ENCODE measurements at places on chromosomes 16 and 17.

DNA sequence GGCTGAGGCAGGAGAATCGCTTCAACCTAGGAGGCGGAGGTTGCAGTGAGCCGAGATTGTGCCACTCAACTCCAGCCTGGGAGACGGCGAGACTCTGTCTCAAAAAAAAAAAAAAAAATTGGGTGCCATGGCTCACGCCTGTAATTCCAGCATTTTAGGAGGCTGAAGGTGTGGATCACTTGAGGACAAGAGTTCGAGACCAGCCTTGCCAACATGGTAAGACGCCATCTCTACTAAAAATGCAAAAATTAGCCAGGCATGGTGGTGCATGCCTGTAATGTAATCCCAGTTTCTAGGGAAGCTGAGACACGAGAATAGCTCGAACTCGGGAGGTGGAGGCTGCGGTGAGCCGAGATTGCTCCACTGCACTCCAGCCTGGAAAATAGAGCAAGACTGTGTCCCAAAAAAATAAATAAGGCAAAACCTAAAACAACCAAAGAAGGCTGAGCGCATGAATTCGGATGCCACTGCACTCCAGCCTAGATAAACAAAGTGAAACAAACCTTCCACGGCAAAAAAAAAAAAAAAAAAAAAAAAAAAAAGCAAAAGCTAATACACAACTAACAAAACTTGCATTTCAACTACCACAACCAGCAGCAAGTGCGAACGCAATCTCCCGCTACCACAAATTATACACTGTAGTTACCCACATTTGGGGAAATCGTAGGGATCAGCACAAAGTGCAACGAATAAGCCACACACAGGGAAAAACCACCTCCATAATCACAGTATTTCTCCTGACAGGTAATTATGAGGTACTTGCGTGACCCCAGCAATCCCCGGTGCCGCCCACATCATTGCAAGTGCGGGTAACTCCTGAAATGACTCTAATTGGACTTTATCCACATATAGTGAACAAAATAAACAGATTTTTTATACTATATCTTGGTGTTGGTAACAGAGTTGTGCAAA is 25.6 kb downstream of the TEX14 start:
- H3K4me1 ChIP-seq, result no peaks in the 10 kb centered on the region
- no peaks in the 10 kb centered on the region for H3K36me3 ChIP-seq
- DNase-seq, result no peak

DNA sequence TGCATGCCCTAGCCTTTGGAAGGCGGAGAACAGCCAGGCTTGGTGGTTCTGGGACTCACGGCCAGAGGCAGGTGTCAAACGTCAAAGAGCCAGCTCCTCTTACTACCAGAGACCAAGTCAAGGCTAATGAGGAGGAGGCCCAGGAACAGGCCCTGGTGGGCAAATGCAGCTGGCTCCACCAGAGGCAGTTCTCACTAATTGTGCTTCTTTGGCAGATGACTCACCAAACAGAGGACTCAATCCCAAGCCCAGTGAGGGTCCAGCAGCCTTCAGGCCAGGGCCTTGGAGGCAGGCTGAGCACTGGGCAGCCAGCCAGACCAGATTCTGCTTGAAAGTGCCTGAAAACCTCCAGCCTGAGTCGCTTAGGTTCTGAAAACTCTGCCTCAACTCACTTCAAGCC is 336.5 kb upstream of the CDH5 start:
- DNase-seq, result no peak
- no peaks in the 10 kb centered on the region for H3K27me3 ChIP-seq
- no peaks in the 10 kb centered on the region for H3K4me1 ChIP-seq
- H3K4me3 ChIP-seq, result no peak overlapping the region

GRCh38 chr16:8963821-8964441 is at the start of gene USP7:
Gene USP7 (minus strand): TSS chr16:8963906. CDS start chr16:8963285, 621 bp downstream.
- peak within 1 kb of the TSS; percentile 88 for H3K27ac ChIP-seq
- peak within 1 kb of the TSS; percentile 85 for H3K4me3 ChIP-seq
- H3K4me1 ChIP-seq, result peaks cover 46% of the 10 kb centered on the region

DNA sequence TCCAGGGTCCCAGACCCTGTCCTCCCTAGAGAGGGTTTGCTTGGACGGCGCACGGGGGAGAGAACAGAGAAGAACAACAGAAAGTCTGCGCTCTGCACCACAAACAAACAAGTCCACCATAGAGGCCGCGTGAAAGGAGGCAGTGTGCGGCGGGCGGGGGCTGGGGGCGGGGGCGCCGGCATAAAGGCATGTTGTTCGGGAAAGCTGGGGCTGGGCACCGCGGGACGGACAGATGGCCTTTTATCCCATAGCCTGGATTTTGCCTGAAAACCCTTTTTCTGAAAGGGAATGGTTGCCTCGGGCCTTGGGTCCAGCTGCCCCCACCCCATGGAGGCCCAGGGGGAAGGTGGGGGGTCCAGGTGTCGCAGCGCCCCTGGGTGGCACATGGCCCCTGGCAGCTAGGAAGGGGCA is 26.0 kb downstream of the FA2H start:
- no peak overlapping the region for H3K4me3 ChIP-seq
- peaks cover 57% of the 10 kb centered on the region for H3K27me3 ChIP-seq
- no peaks in the 10 kb centered on the region for H3K4me1 ChIP-seq
- no peak for DNase-seq

GRCh38 chr17:54426296-54426886 is 474.3 kb upstream of the TOM1L1 start:
- no peak overlapping the region for H3K4me3 ChIP-seq
- H3K27me3 ChIP-seq, result no peaks in the 10 kb centered on the region
- no peaks in the 10 kb centered on the region for H3K36me3 ChIP-seq
- H3K27ac ChIP-seq, result no peak overlapping the region

DNA sequence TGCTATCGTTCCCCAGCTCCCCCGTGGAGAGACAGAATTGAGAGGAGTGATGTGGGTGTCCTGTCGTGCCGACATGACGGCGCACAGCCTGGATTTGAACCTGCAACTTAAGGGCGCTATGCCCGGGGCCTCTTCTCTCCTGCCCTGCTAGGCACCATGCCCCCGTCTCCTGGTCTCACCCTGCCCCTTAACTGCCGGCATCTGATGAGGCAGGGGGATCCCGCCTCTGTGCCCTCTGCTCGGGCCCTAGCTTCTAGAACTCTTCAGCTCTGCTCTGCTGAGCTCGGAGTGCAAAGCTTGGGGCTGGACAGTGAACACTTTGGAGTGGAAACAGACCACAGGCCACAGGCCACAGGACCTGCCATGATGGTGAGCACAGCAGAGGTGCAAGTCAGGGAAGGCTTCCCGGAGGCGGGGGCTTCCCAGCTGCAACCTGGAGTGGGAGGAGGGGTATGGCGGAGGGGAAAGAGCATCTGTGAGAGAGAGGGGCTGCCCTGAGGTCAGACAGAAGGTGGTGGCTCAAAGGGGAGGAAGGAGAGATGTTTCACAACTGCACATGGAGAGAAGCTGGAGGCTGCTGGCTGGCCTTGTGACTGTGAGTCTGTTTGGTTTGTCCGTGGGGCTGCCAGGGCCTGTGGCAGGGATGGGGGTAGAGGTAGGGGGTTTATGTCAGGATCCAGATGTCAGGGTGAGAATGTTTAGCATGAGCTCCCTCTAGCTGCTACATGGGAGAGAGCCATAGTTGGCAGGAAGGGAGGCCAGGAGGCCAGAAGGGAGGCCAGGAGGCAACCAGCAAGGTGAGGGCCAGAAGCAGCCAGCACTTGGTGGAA is 107.8 kb downstream of the CRLF3 start:
- H3K4me1 ChIP-seq, result no peaks in the 10 kb centered on the region
- H3K27me3 ChIP-seq, result no peaks in the 10 kb centered on the region
- no peak overlapping the region for H3K4me3 ChIP-seq
- H3K36me3 ChIP-seq, result no peaks in the 10 kb centered on the region

DNA sequence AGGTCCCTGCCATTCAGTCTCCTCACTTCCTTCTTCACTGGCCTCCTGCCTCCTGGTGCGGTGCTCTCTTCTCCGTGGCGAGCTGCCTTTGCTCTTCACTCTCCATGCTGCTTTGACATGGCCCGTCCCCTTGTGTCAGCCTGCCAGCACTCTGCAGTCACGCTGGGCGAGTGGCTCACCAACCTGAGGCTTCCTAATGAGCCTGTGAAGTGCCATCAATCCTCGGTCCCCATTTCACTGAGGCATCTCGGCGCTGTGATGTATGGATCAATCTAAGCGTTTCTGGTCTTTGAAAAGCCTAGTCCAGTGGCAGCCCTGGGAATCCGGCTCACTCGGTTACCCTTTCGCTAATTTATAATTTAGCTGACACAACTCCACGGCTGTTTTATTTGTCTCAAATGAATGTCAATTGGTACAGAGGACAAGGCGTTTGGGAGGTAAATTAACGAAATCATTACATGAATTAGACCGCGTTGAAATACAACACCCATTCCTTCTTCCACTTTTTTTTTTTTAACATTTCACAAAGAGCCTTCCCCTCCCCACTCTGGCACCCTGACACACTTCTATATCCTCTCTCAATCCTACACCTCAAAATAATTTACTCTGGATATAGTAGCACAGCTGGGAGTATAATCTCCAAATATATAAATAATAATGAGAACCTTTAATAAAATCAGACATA is 610.7 kb downstream of the TMEM114 start:
- H3K27me3 ChIP-seq, result no peaks in the 10 kb centered on the region
- no peaks in the 10 kb centered on the region for H3K36me3 ChIP-seq
- DNase-seq, result no peak

DNA sequence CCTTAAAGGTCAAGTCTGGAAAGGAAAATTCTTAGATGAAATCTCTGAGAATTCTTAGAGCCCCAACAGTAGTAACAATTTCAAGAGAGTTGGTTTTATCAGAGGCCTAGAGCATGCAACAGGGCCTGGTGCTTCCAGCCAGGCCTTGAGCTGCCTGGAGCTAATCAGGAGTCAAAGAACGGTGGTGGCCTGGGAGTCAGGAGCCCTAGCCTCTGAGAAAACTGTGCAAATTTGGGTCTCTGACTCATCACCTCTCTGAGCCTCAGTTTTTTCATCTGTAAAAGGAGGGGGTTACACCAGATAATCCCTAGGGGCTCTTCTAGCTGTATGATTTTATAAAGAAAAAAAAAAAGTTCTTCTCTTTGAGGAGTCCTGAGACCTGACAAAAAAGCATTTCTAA is 227.3 kb upstream of the RPL38 start:
- no peak for DNase-seq
- no peaks in the 10 kb centered on the region for H3K4me1 ChIP-seq
- H3K4me3 ChIP-seq, result no peak overlapping the region
- peaks cover 87% of the 10 kb centered on the region for H3K27me3 ChIP-seq

GRCh38 chr17:18321309-18321708 is 6.2 kb downstream of the SMCR8 start:
- H3K36me3 ChIP-seq, result peaks cover 61% of the 10 kb centered on the region
- DNase-seq, result no peak
- no peaks in the 10 kb centered on the region for H3K27me3 ChIP-seq
- H3K4me3 ChIP-seq, result no peak overlapping the region
- H3K4me1 ChIP-seq, result peaks cover 53% of the 10 kb centered on the region

DNA sequence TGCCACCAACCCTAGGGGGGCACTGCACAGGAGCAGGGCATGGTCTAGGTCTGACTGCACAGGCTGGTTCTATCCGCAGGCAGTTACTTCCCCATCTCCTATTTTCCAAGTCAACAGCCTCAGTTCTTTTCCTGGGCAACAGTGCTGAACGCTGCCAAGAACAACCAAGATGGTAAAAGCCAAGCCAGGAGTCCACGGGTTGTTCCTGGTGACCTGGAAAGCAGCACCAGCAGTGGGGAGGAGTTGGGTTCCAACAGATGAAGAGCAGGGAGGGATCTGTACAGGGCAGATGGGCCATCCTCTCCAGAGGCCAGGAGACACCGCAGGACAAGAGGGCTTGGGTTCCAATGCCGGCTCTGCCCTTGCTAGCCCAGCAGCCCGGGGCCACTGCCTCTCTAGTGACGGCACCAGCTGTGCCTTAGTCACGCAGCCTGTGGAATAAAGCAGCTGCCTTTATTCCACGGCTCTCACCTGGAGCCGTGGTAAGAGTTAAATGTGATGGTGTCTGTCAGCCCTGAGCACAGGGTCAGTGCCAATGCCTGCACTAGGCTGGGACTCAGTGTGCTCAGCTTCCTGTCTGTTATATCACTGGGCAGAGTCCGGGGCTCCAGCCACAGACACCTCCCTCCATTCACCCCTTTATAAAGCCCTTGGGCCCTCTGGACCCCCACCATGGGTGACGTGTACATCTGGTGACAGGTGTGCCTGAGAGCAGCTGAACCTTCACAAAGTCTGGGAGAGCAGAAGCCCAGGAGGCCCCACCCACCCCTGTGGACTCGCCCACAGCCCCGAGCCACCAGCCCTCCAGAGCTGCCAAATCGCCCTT is 44.9 kb downstream of the MARF1 start:
- no peaks in the 10 kb centered on the region for H3K4me1 ChIP-seq
- no peaks in the 10 kb centered on the region for H3K27me3 ChIP-seq
- no peak for DNase-seq
- H3K27ac ChIP-seq, result no peak overlapping the region
- no peak overlapping the region for H3K4me3 ChIP-seq
- peaks cover 95% of the 10 kb centered on the region for H3K36me3 ChIP-seq

- DNase-seq, result no peak
- H3K27me3 ChIP-seq, result peaks cover 47% of the 10 kb centered on the region
- H3K4me1 ChIP-seq, result no peaks in the 10 kb centered on the region
- no peak overlapping the region for H3K27ac ChIP-seq
- no peak overlapping the region for H3K4me3 ChIP-seq
Measured at GRCh38 chr16:86157616-86158247, 258.8 kb downstream of the IRF8 start.

DNA sequence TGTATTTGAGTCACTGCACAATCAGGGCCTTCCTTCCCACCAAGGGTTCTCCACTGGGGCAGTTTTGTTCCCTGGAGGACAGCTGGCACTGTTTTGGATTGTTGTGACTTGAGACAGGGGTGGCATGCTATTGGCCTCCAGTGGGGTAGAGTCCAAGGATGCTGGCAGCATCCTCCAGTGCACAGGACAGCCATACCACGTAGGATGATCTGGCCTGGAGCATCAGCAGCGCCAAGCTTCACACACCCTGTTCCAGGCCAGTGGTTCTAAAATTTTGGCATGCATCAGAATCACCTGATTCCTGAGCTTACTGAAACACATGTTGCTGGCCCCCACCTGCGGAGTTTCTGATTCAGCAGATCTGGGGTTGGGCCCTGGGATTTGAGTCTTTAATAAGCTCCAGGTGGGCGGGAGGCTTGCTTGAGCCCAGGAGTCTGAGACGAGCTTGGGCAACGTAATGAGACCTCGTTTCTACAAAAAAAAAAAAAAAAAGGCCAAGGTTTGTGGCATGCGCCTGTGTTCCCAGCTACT is 83.2 kb downstream of the MGAT5B start:
- H3K4me3 ChIP-seq, result no peak overlapping the region
- H3K36me3 ChIP-seq, result no peaks in the 10 kb centered on the region
- no peak for DNase-seq
- H3K27ac ChIP-seq, result no peak overlapping the region

Data from left ventricle myocardium inferior (tissue), 1 donor.